ENCODE measurements at places on chromosomes 7 and 10. TPM values are rescaled to one million over a fixed set of nuclear protein-coding genes. Genes with fewer than 3 reads are reported as not detected.

Gene COL28A1
- 2.7 TPM for total RNA-seq

DNA sequence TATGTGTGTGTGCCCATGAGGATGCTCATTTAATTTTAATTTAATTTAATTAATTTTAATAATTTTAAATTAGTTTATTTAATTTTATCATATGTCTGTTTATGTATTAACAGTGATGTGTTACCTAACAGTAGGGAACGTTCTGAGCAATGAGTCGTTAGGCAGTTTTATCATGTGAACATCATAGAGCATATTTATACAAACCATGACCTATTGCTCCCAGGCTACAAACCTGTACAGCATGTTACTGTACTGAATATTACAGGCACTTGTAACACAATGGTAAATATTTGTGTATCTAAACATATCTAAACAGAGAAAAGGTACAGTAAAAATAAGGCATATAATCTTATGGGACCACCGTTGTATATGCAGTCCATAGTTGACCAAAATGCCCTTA, 13.7 kb upstream of the CFAP69 start:
- no peak for DNase-seq

DNA sequence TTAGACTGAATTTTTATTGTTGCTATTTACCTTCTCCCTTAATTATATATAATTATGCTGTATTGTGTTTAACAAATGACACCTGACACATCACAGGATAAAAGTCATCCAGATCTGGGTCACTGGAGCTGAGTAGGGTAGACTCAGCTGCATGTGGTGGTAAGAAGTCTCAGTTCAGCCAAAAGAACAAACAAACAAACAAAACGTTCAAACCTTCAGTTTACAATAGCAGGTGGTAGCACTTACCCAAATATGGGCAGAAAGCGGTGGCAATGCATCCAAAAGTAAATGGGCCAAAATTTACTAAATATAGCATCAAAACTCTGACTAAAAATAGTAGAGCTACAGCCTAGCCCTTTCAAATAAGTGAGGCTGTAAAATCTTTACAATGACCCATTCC, 42.2 kb downstream of the ZWINT start:
- DNase-seq = no peak

Gene GNAT3
- total RNA-seq = not detected

Gene ZCWPW1
- 4.2 TPM for total RNA-seq

- no peak for DNase-seq
These were observed 11.4 kb downstream of the IRF5 start for GRCh38 chr7:128948976-128949760.

DNA sequence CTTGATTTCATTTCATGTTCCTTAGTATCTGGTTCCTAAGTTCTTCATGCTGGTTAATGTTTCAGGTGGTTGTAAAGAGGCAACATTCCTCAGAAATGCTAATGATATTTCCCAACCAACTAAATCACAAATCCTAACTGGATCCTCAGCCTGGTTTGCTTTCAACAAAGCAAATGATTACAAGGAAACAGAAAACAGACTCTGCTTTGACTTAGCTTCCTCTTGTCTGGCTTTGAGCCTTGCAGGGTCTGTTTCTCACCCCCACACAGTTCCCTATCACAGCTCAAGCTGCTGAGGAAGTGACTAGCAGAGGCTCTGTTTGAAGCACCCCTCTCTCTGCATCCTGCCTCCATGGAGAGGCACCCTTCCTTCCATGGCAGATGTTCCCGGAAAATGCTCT, 130.2 kb upstream of the CTTNBP2 start:
- no peak for DNase-seq

DNA sequence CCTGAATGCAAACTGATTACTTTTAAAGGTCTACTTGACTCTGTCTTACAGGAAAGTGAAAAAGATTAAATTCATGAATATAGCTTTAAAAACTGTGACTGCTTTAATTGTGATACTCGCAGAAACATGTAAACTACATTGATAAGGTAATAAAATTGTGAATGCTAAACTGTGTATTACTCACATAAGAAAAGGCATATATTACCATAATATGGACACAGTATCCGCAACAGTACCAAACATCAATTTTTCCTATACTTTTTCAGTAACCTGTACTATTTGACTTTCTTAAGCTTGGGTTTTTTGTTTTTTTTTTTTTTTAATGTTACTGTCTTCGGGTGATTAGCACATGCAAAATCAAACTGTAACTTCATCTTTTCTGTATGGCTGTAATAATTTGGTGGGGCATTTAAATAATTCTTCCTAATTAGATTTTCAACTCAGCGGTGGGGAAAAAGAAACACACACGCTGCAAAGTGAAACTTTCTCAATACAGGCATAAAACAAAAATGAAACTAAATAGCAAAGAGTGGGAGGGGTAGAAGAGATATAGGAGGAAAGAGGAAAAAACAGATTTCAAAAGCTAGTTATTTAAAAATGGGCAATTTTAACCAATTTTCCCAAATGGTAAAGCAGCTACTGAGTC, 23.2 kb downstream of the NT5C3A start:
- DNase-seq = no peak

- DNase-seq = no peak
These were observed 15.9 kb downstream of the TDRD1 start for GRCh38 chr10:114195079-114195478.

Gene TTYH3
- total RNA-seq = 10.5 TPM

- no peak for DNase-seq
These were observed 50.6 kb downstream of the ABLIM1 start for GRCh38 chr10:114607358-114607998.

- DNase-seq = no peak
These were observed 40.0 kb upstream of the ASAH2 start for GRCh38 chr10:50291261-50291850.

DNA sequence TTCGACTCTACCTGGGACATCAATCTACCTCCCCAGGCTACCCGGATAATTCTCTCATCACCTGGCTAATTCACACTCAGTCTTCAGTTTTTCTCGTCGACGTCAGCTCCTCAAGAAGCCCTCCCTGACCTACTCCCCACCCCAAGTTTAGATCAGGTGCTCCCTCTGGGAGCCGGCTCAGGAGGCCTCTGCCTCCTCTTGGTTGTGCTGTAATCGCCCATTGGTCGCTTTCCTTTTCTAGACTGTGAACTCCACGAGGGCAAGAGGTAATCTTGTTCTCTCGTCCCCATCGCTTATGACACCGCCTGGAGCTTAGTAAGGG, 461 bp upstream of the WIPF3 start:
- DNase-seq = no peak

Gene FAM237B
- not detected for total RNA-seq

Gene MUC12
- not detected for total RNA-seq

Gene AKR1C2
- total RNA-seq = 14.2 TPM

GRCh38 chr10:79608505-79609375, 2.0 kb upstream of the SFTPA1 start:
- peak; percentile 54 for DNase-seq

GRCh38 chr10:62669341-62669740, 135.2 kb upstream of the ADO start:
- no peak for DNase-seq

Gene TRIM50
- 0.30 TPM for total RNA-seq

Gene MYH16
- not detected for total RNA-seq

DNA sequence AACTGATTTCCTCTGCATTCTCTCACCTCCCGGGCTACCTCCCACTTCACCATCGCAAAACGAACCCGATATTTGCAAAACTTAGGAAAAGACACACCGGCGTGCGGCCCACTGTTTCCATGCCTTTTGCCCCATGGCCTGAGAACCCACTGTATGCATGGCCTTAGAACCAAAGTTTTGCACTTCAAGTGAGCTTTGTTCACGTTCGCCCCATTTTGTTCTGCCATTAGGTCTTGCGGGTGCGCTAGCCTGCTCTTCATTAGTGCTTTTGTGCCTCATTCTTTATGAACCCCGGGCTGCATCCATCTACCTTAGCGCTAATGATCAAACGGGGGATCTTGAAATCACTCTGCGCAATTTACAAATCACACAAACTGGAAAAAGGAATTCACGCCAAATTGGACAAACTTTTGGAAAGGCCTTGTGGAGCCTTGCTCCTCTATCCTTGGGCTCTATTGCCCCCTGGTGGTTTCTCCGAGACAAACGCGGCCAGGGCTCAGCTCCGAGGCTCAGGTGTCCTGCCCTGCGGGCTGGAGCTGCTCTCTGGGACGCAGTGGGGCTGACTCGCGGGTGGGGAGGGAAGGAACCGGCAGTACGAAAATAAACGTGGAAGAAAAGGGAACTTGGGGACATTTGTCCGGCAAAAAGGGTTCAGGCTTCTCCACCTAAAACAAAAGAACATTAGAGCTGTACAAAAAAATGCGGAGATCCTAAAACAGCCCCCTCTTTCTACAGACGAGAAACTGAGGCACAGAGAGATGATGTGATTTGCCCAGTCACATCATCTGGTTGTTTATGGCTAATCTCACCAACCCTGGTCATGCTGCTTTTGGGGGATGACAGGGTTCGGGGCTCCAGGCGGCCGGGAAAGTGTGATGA, 300.4 kb upstream of the NFE2L3 start:
- DNase-seq = peak; percentile 85

- no peak for DNase-seq
These were observed 14.2 kb upstream of the BRI3 start for GRCh38 chr7:98267303-98267702.

DNA sequence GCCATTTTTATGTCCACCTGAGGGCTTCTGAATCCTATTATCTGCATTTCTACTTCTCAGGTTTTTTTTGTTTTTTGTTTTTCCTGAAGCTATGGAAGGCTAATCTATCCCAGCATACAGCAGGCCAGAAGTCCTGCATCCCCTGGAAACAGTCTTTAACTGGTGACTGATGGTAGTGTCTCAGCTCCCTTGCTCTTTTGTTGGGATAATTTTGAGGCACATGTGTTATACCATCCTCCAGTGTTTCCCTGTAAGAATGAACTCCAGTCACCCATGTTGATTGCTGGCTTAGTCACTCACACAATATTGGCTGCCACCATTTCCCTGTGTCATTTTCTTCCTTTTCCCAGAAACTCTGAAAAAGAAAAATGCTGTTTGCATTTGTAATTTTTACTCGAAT, 1094.0 kb upstream of the LRRN3 start:
- no peak for DNase-seq

DNA sequence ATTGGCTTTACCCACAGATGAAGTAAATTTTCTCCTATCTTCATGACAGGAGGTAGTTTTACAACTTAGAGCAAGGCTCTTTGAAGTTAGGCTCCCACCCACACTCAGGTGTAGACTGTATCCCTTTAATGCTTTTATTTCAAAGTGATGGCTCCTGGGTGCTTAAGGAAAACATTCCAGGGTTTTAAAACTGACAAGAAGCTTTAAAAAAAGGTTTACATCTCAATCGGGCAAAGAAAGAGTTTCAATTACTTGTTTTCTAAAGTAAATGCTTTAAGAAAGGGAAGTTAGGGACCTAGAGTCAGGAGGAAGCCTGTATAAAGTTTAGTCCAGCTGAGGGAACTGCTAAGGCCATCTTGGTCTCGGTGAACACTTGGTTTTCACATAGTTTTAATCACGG, 1153.8 kb upstream of the C7orf33 start:
- DNase-seq = no peak

DNA sequence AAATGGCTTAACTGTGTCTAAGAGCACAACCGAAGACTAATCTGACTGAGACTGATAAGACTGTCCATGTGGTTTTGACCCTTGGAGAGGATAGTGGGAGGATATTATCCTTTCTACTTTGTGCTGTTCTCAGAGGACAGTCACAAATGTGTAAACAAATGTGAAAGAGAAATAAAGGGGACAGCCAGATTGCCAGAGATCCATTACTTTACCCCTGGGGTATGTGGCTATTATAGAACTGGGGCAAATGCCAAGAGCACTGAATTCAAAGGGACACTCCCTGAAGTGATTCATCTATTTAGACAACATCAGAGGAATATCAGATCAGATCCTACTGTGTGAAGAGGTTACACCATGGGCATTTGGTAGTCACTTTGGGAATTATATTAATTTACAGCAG, 154.7 kb downstream of the RNLS start:
- DNase-seq = no peak

DNA sequence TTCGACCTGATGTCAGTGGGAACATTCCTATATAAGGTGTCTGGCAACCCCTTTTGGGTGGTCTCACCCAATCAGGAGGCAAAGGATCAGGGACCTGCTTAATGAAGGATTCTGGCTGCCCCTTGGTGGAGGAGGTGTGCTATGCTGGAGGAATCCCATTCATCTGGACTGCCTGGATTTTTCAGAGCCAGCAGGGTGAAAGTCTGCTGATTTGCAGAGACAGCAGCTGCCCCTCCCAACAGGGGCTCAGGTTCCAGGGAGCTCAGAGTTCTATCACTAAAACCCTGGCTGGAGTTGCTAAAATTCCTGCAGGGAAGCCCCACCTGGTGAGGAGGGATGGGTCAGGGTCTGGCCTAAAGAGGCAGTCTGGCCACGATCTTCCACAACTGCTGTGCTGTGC, 398.5 kb upstream of the CNTNAP2 start:
- no peak for DNase-seq

- no peak for DNase-seq
These were observed 297.8 kb downstream of the AUTS2 start for GRCh38 chr7:69896121-69896520.

Gene ADCYAP1R1
- total RNA-seq = 6.0 TPM

DNA sequence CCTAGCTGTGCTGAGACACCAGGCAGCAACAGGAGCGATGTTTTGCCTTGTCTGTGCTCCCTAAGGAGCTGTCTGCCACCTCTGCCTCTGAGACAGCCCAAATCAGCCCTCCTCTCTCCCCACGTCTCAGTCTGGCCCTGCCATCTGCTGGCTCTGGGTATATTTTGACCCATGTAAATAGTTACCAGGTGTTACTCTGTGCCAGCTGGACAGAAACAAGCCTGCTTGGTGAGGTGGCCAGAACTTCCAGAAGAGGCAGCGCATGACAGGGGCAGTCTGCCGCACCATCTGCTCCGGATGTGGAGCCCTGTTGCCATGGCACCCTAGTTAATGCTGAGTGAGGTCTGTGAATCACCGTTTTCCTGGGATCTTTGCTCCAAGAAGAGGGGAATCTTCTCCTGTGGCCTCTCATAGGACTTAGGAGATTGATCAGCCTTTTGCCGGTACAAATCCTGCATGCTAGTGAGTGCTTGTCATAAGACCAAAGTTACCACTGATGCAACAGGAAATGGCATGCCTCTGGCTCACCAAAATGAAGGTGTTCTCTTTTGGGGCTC, 31.8 kb downstream of the GSTO2 start:
- DNase-seq = peak; percentile 83

DNA sequence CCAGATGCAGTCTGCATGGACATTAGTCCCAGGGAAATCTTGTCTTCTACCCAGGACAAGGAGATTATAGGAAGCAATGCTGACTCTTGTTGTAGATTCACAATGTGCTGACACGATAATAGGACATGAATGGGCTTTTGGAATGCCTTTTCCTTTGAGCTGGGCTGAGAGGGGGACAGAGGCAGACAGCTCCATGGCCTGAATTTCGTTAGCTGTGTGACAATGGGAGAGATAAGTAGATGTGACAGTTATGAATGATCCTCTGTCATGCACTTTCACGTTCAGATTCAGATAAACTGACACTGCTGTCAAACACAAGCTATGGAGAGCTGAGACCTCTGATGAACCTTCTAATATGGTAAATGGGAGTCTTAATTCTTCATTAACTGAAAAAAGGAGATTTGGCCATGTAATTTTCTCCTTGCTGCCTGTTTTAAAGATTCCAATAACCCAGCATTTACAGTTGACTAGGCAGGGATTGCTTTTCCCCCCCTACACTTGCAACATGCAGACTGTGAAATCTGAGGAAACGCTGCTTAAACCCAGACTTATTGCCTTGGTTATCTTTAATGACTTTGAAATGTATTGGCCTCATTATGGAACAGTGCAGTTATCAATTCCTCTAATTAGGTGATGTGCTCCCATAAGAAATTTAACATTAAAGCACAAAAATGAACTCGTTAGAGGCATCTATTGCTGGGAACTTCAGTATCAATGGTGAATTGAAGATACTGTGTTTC, 669.3 kb downstream of the AUTS2 start:
- DNase-seq = no peak

Gene C10orf53
- total RNA-seq = not detected

GRCh38 chr7:152883858-152884257, 124.3 kb downstream of the ACTR3B start:
- DNase-seq = no peak
